ENCODE measurements at places on chromosomes 4 and X.
A peak's percentile ranks its signal among the peaks of the same experiment; 100 is the strongest.

DNA sequence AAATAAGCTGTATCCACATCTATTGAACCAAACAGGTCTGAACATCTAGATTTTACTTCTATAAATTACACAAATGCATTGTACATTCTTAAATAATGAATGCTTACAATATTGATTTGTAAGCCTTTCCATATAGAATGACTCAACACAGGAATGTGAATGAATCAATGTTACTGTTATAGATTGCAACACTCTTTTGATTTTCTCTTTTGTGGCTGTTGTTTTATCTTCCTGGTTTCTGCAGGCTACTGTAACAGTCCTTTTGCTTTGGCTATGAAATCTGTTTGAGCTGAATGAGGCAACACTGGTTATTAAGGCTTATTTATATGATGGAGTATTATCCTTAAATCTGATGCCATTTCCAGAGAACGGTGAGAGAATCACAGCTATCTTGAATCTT lies 49.5 kb downstream of the GPR50 start:
- no peak for DNase-seq

DNA sequence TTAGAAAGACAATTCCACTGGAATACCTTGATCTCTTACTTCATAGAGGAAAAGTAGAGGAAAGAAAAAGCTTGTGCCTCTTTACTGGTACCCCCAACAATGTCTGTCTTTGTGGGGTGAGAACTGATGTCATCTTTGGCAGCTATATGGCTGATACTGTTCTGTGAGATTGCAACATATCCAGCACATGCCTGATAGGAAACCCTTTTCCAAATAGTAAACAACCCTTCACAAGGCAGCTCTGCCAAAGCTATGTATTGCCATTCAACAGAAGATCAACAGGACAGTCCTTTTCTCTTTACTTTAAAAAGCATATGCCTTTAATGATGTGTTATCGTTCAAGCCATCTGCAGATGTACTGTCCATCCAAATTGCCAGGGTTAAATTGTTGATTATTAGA lies 105.9 kb downstream of the IL1RAPL1 start:
- no peak for DNase-seq

DNA sequence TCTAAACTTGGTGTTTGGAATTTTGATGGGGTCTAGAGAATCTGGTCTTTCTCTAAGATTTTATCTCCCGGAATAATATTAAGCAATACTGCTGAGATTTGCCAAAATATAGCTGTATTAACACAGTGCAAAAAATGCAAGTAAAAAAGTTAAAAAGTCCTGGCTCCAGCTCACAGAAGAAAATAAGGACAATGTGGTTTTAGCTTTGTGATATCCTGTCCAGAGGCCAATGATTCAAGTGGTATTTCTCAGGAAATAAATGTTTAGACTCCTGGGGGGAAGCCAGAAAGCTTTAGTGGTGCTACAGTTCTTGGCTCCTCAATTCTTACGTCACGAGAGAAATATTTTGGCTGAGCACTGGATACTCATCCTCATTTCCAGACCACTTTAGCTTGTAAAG lies 40.9 kb upstream of the IL13RA2 start:
- DNase-seq, result no peak

- peak; percentile 30 for DNase-seq
These were observed 29.0 kb downstream of the REELD1 start for GRCh38 chr4:146243141-146243882.

DNA sequence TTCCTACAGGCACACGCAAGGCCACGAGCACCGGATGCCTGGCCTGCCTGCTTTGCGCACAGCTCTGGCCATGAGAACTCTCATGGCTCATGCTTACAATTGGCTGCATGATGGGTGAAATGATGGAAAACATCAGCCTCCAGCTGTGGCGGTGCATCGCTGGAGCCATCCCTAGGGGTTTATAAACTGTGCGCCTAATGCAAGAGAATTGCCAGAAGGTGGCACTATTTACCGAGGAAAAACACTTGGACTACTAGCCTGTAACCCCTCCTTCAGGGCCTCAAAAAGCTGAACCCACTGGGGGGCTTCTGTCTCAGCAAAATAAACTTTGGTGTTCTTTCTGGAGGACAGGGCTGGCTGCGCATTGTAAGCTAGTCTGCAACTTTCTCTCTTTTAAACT lies 51.9 kb downstream of the PHKA2 start:
- no peak for DNase-seq

GRCh38 chr4:20844311-20844710 lies 144.1 kb downstream of the PACRGL start:
- no peak for DNase-seq

DNA sequence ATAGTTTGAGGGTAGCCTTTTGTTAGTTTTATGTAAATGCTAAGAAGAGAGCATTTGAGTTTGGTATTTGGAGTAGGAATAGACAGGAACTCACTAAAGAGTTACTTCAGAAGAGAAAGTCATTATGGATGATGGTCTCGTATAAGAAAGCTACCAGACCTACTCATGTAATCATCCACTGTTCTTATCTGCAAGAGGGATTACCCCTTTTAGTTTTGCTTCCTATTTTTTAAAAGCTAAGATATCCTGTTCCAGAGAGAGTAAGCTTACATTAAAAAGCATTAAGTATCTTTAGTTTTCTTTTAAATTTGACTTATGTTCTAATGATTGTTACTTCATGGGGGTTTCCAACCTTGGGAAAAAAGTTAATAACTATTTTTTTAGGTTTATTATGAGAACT lies 12.5 kb upstream of the ART3 start:
- no peak for DNase-seq

DNA sequence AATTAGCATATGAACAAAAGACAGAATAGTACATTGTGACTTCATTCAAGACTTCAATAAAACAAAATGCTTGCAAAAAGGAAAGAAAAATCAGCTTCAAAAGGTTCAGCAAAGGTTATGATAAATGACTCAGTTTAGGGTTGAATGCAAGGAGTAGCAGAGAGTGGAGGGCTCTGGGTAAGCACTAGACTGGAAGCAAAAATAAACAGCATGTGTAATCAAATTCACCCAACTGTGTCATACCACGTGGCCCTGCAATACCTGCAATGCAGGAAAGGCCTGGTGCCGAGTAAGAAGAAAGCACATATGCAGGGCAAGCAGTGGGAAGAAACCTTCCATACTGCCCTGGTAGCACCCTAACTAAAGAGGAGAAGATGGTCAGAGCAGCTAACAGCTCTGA lies 88.7 kb downstream of the ATP11C start:
- DNase-seq, result no peak

GRCh38 chr4:83860200-83860599 lies 324.3 kb downstream of the GPAT3 start:
- no peak for DNase-seq

DNA sequence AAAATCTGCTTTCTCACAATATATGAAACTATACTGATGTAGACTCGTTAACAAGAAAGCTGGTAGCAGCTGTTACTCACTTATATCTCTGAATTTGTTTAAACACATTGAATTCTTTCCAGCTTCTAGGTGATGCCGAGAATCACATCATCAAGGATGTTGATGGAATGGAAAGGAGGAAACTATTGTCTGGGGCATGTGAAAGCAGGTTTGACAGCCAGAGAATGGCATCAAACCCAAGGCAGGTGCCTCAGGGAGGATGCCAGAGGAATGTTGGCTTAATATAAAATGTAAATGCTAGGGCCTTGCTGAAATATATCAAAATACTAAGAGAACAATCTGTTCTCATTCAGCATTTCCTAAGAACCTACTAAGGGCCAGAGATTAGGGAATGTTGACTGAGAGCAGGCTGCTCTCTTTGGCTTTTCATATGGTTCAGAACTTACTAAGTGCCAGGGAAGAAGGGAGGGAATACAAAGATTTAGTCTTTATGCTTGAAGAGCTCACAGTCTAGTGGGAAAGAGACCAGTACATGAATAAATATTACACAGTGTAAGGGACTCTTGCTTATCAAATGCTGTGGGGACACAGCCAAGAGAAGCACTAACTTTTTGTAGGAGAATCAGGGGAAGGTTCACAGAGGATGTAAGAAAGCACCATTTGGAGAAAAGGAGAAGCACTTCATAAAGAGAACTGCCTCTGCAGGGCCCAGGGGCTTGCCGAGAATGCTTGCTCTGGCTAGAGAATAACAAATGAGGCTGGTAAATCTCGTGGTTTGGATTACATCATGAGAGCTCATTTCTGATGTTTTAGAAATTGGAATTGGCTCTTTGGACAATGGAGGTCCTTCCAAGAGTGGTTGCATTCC lies 14.7 kb downstream of the SLIT2 start:
- DNase-seq, result no peak

- no peak for DNase-seq
These were observed 173.6 kb downstream of the RAP1GDS1 start for GRCh38 chr4:98434816-98435215.

- no peak for DNase-seq
These were observed 112.1 kb upstream of the DDIT4L start for GRCh38 chr4:100302061-100303026.

DNA sequence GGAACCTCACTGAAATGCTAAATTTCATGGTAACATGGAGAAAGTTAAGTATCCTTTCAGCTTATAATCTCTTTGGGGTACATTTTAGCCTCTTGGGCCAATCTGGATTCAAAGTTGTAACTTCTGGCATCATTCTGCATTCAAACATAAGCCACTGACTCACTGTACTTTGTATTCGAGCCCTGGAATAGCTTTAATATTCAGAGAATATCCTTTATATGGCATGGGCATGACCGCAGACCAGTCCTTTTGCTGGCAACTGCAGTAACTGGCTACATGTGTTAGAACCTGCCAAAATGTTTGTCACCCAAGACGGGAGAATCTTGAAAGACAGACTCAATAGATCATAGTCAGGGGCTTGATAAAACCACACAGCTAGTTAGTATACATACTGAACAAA lies 3.3 kb downstream of the GASK1B start:
- no peak for DNase-seq

Measured in CD4-positive, alpha-beta T cell treated with Interleukin-2 at 100 ng/mL for 4 hours (primary cell).